ENCODE measurements at places on chromosomes 13 and 19.

GRCh38 chr13:44320611-44321010 is 53.0 kb upstream of the SERP2 start:
- DNase-seq, result no peak

DNA sequence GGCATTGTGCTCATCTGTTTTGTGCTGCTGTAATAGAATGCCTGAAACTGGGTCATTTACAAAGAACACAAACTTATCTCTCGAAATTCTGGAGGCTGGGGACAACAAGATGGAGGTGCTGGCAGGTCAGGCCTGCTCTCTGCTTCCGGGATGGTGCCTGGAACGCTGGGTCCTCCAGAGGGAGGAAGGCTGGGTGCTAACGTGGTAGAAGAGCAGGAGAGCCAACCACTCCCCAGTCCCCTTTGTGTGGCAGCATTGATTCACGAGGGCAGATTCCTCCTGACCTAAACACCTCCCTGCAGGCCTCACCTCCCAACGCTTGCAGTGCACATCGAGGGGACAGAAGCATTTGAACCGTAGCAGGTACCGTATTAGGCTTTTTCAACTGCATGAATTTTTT is 34.1 kb upstream of the TFDP1 start:
- no peak for DNase-seq

DNA sequence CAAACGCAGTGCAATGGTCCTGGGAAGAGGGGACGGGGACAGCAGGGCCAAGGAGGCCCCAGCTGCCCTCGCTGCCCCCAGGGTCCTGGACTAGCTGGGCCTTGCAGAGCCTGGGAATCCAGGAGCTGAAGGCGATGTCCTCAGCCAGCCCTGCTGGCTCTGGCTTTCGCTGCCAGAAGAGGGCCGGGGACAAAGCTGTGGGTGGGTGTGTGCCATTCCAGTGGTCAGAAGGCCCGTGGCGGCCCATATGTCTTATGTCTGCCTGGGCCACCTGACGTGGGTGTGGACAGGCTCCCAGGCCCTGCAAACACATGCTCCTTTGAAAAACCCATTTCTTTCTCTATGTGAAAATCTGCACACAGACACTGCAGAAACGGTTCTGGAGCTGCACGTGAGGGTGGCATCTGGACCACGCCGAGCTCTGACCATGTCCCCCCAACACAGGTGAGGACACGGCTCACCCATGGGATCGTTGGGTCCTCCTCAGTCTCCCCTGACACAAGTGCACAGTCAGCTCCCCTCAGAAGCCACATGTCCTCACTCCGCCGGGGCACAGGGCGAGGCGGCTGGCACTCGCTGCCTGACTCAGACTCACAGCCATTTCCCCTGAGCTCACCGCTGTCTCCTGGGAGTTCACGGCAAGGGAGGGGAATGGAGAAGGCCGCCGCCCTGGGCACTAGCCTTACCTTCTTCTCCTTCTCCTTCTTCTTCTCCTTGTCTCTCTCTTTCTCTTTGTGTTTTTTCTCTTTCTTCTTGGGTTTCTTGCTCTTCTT is 16.9 kb downstream of the IZUMO4 start:
- DNase-seq, result no peak

DNA sequence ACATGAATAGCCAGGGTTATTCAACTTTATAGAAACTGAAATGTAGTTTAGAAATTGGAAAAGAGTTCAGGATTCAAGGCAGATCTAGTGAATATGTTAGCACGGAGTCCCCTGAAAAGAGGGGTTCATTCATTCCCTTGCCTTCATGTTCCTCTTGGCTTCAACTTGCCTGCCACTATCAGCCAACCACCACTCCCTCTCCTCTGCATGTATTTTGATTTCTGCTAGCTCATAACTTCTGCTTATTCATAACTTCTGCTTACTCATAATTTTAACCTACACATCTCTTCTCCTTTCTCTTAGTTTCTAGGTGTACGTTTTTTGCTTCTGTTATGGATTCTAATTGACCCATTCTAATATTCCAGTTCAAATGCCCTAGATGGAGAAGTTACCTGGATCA is 5.5 kb upstream of the SERTM1 start:
- DNase-seq, result no peak

DNA sequence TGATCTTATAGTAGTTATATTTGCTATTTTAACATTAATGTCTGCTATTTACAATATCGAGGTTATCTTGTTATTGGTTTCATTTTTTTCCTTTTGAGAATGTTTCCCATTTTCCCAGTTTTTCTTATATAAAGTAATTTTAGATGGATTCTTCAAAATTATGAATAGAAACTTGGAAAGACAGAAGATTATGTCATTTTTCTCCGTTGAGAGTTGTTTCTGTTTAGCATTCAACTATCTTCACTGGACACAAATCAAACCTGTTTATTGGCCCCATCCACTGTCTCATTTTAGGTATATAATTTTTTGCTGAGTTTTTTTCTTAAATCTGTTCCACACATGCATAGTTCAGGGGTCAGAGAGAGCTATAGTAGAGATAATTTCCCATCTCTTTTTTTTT is 1430.9 kb upstream of the MIR17HG start:
- DNase-seq, result no peak

DNA sequence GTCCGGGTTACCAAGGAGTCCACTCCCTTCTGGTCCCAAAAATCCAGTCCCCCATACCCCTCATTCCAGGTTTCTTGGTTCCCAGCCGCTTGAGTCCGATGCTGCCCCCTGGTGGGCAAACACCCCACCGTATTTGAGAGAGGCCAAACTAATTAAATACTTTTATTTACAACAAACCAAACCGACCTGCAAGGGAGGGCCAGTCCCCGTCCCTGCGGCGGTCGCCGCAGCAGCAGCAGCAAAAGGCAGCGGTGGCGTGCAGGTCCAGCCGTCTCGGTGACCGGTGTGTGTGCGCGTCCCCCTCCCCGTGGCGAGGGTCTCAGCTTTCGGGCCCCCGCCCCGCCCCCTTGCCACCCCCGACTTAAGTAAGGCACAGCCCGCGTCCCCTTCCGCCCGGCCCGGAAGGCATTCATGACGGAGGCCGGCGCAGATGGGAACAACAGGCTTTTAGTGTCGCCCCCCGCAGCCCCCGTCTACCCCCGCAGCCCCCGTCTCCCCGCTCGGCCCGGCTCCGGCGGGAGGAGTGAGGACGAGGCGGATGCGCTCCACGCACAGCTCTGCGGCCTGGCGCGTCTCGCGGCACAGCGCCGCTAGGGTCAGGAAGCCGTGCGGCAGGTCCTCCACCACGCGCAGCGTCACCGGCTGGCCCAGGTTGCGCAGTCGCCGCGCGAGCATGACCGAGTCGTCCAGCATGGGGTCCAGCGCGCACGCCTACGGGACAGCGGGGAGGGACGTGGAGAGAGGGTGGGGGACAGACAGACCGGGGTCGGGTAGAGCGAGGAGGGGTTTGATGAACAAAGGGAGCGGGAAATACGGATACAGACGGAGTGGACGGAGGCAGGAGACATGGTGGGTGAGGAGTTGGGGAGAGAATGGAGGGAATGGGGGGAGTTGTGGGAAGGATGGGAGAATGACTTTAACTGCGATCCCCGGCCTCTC is 11.5 kb upstream of the CNFN start:
- DNase-seq, result peak; percentile 84
